ENCODE measurements at places on chromosomes 2 and 18.

DNA sequence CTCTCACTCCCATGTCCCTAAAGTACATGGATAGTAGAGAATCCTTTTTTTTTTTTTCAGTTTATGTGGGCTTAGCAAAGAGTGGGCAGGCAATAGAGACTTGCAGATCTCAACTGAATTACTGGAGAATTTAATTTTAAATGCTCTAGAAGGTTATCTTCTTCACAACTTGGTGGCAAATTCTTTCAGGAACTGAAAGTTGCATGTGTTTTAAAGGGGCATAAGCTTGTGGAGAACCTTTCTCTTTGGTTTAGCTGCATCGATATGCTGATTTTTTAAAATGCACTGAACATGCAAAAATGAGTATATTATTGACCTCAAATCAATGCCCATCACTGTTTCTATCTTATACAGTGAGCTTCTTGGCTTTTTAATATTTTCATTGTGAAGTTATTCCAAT is 24.9 kb upstream of the GALNT3 start:
- DNase-seq, result no peak

DNA sequence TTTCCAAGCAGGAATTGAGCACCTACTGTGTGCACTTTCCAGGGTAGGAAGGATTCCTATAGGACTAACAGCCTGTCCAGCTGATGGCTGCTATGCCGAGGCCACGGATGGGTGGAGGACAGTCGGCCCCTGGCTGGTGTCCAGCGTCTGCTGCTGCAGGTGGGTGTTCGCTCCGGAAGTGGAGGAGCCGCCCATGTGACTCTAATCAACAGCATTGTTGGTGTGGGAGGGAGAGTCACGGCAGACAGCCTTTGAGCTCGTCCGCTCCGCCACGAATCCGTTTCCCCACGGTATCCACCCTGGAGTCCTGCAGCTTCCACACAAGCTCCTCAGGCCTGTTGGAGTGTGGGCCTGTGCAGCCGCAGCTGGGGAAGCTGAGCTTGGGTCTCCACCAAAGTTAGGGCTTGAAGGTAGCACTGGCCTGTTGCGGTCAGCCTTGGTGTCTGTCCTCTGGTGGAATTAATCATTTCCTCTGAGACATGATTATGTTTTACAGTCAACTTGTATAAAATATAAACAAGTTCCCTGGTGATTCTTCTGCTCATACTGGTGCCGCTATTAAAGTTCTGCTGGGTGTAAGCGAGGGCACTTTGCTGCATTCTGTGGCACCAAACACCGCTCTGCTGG is 185.9 kb upstream of the TPO start:
- DNase-seq, result no peak

GRCh38 chr2:25615920-25616319 is 57.5 kb downstream of the DTNB start:
- no peak for DNase-seq

DNA sequence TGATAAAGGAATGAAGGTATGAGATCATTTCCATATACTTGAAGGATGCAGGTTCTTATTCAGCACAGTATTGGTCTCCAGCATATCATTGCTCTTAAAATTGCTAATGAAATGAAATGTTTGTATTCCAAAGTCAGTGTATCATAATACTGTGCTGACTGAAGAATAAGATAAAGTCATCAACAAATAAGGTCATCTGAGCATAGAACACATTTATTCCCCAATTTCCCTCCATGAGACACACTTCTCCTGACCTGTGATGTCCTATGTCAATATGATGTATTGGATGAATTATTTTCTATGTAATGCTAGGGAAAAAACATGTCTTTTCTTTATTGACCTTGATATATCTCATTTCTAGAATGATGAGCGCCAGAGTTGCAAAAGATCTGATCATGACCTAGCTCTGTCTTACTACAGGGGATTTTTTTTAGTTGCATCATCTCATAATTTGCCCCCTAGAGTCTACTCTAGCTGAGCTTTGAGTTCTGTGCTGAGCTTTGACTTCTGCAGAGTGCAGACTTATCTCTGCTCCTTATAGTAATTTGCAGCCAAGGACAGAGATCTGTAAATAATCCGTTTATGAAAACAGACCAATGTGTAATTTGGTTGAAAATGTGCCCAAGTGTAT is 859.8 kb downstream of the TRIB2 start:
- no peak for DNase-seq

- DNase-seq, result no peak
These were observed 87.1 kb upstream of the LYPD1 start for GRCh38 chr2:132757002-132757589.

DNA sequence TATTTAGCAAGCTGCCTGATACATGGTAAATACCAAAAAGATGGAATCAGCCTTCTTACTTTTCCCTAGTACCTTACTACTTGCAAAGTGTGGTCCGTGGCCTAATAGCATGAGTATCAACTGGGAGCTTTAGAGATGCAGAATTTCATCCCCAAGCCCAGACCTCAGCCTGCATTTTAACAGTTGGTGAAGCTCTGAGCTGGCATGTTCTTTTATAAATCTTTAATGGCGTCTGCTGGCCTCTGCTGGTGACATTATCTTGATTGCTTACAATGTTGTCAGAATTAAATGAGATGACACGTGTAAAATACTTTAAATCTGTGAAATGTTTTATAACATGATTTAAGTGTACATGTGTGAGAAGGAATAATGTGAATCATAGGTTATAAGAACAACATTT is 115.1 kb upstream of the NOSTRIN start:
- peak; percentile 11 for DNase-seq

DNA sequence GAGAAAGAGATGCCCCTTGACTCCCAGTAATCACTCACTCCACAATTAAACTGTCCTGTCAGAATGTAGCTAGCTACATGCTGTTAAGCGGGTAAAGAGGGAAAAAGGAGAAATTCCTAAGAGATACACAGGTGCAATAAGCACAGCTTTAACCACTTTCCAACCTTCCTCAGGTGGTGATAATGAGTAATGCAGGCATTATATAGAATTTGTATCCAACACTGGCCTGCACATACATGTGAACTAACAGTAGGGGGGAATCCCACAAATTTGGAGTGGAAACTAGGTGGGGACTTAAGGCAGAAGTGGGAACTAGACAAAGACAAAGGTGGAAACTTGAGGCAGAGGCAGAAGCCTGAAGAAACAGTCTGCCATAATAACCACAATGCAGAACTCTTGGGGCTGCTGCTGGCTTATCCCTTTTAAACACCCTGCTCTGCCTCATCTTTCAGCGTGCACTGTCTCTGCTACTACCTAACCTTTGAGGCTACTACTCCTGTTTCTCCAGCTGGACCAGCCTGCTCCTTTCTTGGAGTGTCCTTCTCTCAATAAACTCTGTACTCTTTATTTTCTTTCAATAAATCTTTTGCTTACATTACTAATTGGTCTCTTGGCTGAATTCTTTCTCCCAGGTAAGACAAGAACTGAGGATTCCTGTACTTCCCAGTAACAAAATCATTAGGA is 259.7 kb downstream of the PDE11A start:
- DNase-seq, result no peak

- no peak for DNase-seq
These were observed 50.5 kb upstream of the GORASP2 start for GRCh38 chr2:170878505-170878904.

DNA sequence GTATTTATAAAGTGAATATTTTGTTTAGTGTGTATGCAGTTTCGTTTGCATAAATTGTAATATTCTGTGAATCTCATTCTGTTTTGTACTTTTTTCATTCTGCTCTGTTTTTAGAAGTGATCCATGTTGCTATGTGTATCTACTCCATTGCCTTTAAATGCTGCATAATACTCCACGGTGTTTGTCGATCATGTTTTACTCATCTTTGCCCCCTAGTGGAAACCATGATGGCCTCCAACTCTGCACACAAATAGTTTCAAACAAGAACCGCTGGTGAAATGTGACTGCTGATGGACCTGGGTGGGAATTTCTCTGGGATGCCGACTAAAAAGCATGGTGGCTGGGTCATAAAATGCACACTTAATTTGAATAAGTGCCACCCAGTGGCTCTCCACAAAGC is 32.0 kb upstream of the SKOR2 start:
- no peak for DNase-seq

DNA sequence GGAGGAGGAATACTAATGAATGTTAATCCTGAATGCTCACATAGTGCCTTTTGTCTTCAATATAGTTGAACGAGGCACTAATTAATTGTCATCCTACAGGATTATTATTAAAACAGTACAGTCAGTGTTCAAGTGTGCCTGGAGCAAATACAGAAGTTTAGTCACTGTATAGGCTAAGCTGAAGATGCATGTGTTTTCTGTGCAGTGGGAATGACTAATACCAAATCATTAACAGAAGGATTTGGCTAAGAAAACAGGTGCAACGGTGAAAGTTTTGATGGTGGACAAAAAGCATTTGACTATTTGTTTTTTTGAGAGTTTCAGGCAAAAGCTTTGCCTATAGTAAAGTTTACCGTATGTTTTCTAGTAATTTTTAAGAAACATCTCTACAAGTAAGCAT is 62.8 kb downstream of the DCC start:
- no peak for DNase-seq

DNA sequence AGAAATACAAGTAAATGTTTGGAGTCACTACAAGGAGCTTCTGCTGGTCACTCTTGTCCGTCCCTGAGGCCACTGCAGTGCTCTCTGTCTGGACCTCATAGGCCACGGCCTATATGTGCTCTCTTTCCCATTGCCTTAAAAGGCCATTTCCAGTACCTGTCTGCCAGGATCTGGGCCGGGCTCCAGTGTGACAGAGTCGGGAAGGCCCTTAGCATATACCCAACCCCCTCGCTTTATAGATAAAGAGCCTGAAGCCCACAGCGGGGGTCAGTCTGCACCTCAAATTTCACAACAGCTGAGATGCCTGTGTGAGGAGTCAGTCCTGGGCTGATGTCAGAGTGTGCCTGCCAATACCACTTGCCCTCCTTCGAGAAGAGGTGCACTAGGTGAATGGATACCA is 39.9 kb downstream of the ADD2 start:
- DNase-seq, result no peak
